Mammary epithelial cell (primary cell): ENCODE measurements at places on chromosomes 1 and 21.
A peak's percentile ranks its signal among the peaks of the same experiment; 100 is the strongest.

GRCh38 chr1:67338642-67339041 lies 31.0 kb downstream of the IL12RB2 start:
- no peak for DNase-seq

GRCh38 chr1:207901041-207901653 lies 9.8 kb downstream of the CD34 start:
- no peak for DNase-seq

DNA sequence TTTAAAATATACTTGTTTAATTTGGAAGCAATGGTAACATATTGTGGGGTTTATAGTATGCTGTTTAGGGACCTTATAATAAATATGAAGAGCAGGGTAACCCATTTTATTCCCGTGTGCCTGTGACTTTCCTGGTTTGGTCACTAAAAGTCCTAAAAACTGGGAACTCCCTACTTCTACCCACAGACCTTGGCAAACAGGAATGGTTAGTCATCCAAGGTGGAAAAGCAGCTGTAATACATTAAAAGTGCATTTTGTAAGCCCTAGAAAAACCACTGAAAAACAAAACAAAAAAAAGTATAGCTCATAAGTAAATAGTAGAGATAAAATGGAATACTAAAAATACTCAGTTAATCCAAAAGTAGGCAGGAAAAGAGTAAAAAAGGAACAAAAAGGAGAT lies 538.9 kb downstream of the LMO4 start:
- DNase-seq: peak; percentile 65

DNA sequence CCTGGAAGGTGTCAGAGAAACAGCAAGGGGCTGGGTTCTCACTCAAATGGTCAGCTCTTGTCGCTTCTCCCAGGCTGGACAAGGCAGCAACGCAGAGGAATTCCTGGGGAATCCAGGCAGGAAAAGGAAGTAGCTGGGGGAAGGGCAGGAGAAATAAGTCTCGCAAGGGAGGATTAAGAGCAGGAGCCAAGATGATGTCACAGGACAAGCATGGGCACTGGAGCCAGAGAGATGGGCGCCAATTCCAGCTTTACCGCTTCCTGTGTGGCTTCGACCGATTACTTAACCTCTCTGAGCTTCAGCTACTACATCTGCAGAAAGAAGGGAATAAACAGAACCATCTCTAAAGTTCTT lies 70.5 kb downstream of the SSBP3 start:
- DNase-seq: peak; percentile 54

GRCh38 chr1:240413732-240414131 lies 198.2 kb downstream of the GREM2 start:
- no peak for DNase-seq

DNA sequence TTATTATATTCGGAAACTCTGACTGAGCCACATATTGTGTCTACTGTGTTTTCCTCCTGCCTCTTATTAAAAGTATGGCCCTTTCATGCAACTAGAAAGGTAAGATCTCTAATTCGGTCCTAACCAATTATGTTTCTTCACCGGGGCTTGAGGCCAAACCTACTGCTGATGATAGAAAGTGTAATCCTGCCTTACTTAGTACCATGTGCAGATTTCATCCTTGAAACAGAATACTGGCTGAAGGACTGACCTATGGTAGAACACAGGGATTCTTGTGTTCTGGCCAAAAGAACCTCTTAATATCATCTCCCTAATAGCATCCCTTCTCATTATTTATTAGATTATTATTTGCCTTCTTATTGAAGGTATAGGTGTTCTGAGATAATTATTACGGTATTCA lies 72.6 kb downstream of the TOR3A start:
- no peak for DNase-seq

DNA sequence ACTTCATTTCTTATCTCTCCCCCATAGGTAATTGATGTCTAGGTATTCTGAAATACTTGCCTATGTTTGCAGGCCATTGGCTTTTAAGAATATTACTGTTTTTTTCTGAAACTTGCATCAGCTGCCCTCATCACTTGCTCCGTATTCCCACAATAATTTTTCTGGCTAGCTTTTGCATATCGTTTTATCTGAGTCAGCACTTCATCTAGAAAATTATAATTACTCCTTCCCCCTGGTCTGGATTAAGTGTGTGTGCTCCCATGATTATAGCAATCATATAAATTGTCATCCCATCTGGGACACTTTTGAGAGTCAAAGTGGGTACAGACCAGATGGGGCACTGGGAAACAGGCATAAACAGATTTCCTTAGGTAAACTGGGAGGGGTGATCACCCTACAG lies 583.2 kb upstream of the B3GALT2 start:
- no peak for DNase-seq

DNA sequence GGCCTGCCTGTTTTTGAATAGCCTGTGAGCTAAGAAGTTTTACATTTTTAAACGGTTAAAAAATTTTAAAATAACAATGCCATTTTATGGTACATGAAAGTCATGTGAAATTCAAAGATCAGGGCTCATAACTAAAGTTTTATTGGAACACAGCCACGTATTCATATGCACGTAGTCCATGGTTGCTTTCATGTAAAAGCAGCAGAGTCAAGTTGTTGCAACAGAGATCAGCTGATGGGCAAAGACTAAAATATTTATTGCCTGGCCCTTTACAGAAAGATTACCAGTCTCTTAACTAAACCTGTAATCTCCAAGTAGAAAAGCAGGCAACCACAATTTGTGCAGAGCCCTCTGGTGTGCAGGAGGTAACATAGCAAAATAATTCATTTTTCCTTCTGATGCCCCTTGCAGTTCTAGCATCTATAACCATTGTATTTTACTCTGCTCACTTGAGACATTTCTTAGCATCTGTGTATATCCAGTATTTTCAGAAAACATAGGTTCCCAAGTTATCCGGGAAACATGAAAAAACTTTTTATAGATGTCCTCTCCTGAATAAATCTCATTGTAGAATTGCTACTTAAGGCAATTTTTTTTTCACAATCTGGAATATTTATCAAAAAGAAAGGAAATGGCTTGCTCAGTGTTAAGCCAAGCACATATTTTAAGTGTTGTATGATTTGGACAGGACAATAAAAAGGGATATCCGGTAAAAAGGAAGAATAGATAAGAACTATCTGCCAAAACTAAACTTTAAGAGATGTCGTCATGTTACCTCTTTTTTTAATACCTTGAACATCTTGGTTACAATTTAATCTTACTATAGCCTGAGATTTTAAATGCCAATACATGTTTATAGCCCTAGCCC lies 430.8 kb downstream of the PLPP3 start:
- DNase-seq: no peak

DNA sequence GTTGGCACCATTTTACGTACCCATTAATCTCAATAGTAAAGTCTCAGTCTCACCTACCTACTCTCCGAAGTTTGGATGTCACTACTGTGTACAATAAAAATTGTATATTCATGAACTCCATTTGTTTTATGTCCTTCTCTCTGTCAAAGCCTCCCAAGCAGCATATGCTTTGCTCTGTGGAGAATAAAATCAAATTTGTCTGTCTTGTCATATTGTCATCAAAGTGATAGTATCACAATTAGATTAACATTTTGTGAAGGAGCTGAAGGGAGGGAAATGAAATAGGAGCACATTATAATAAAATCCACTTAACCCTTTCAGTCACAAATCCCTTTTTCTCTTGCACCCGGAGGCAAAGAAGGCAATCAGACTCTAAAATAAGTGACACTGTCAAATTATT lies 177.1 kb upstream of the RRP15 start:
- DNase-seq: no peak

DNA sequence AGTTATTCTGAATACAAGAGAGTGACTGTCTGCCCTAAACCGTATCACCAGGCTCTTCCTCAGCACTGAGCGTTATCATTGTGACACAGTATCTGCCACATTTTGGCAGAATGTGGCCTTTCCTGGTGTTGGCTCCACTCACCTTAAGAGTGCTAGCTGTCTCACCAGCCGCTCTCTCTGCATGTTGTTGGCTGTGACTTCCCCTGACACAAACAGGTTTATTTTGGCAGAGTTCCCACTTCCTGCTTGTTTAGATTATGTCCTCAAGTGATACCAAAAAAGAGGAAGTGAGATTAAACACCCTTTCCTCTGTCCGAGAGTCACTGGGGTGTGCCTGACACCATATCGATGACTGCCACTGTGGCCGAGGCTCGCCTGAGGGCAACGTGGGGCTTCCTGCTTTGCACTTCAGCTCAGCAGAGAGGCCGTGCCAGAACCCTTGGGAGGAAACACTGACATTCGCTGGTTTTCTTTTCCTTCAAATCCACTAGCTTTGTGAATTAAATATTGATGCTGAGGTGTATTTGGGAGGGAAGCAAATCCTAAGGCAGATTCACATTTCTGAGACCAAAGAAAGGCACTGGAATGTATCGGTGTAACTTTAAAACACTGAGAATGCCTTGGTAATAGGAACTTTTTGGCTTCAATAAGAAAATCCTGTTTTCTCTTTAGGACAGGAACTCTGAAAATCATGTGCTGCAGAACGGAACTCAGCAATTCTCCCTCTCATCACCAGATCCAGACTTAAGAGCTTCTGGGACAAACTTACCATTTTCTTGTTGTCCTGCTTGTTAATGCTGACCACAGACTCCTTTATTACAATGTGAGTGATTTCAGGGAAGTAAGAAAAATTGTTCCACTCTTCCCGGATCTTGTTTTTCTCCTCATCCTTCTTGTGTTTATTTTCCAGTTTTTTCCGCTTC lies 102.1 kb downstream of the JAK1 start:
- DNase-seq: no peak

DNA sequence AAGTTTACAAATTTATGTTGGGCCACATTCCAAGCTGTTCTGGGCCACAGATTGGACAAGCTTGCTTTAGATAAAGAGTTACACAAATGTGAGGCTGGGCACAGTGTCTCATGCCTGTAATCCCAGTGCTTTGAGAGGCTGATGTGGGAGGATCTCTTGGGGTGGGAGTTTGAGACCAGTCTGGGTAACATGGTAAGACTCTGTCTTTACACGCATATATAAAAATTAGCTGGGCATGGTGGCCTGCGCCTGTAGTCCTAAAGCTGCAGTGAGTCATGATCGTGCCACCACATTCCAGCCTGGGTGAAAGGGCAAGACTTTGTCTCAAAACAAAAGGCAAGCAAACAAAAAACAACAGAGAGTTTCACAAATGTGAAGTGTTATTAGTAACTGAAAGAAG lies 5.9 kb upstream of the VCAM1 start:
- DNase-seq: no peak

- DNase-seq: no peak
Observed at GRCh38 chr1:80668372-80668771, 1132.4 kb upstream of the ADGRL2 start.

DNA sequence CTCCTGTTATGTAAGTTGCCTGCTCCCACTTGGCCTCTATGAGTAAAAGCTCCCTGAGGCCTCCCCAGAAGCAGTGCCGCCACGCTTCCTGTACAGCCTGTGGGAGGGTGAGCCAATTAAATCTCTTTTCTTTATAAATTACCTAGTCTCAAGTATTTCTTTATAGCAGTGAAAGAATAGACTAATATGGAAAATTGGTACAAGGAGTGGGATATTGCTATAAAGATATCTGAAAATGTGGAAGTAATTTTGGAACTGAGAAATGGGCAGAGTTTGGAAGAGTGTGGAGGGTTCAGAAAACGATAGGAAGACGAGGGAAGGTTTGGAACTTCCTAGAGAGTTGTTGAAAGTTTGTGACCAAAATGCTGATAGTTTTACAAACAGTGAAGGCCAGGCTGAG lies 572.3 kb downstream of the MATN1 start:
- DNase-seq: no peak

DNA sequence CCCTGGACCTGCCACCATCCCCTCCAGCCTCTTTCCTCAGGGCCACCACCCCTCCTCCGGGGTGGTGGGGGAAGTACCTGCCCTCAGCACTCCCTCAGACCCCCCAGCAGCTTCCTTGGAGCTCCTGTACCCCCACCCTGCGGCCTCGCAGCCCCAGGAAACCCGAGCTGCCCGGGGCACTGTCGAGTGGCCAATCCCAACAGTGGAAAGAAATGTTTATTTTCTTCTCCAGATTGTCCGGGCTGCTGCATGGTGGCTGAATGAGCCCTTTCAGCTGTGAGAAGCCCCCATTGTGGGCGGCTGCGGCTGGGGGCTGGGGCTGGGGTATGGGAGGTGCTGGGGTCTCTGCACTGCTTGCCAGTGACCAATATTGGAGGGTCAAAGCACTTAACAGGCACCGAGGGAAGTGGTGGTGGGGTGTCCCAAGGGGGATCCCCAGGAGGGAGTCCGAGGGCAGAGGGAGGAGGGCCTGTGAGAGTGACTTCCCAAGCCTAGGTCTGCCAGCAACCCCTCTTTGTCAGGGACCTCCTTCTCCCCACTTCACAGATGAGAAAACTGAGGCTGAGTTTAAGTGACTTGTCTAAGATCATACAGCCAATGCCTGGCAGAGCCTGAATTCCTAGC lies 25.2 kb downstream of the RUNX3 start:
- DNase-seq: no peak

DNA sequence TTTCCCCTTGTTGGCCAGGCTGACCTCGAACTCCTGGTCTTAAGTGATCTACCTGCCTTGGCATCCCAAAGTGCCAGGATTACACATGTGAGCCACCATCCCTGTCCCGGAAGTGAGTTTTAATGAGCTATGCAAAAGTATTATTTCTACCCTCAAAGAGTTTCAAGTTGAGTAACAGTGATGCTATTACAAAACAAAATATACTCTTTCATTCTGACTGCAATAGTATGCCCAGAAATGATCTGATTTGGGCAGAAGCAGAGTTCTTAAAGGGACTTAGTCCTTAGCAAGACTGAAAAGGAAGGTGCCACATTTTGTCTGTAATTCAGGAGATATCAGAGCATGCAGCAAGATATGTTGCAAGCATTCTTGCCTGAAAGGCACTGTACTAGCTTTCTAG lies 375.4 kb downstream of the NUF2 start:
- DNase-seq: no peak

- DNase-seq: peak; percentile 95
Observed at GRCh38 chr1:203636291-203636690, 9.7 kb downstream of the ATP2B4 start.

GRCh38 chr1:67860776-67861175 lies 27.5 kb upstream of the GNG12 start:
- no peak for DNase-seq

- DNase-seq: no peak
Observed at GRCh38 chr21:34827445-34828235, 158.8 kb downstream of the CLIC6 start.

DNA sequence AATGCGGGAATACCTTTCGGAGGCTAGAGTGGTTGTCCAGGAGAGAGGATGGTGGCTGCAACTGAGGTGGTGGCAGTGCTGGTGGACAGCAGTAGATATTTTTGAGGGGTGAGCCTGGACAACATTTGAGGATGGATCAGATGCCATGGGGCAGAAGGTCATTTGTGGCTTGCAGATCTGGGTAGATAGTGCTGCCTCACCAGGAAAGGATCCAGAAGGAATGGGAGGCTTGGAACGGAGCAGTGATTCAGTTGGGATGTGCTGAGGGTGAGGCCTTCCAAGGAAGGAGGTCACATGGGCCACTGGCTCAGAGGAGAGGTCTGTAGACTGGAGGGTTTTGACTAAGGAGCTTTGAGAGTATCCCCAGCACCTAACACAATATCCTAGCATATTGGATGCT lies 110.8 kb upstream of the KAZN start:
- DNase-seq: no peak

GRCh38 chr1:30742963-30743559 lies 14.5 kb downstream of the LAPTM5 start:
- DNase-seq: no peak

GRCh38 chr1:237932816-237933215 lies 42.1 kb upstream of the ZP4 start:
- peak; percentile 95 for DNase-seq

- DNase-seq: no peak
Observed at GRCh38 chr1:113095790-113096455, 22.9 kb downstream of the LRIG2 start.
